ENCODE measurements at places on chromosomes 5 and 9.
A peak's percentile ranks its signal among the peaks of the same experiment; 100 is the strongest.

- no peaks in the 10 kb centered on the region for H3K4me1 ChIP-seq
- DNase-seq: no peak
- H3K4me3 ChIP-seq: no peak overlapping the region
- no peak overlapping the region for H3K27ac ChIP-seq
- H3K27me3 ChIP-seq: no peaks in the 10 kb centered on the region
Measured at GRCh38 chr5:154228696-154229095, 38.2 kb downstream of the GALNT10 start.

DNA sequence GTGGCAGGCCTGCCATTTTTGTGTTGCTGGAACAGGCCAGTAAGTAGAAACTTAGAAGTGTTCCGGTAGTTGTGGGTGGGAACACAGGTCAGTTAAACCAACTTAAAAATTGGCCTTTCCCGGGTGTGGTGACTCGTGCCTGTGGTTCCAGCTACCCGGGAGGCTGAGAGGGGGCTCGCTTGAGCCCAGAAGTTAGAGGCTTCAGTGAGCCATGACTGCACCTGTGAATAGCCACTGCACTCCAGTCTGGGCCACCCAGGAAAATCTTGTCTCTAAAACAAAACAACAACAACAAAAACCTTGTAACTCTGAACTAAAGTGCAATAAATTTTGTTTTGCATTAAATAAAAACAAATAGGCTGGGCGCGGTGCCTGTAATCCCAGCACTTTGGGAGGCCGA, 1.4 kb upstream of the NHP2 start:
- DNase-seq: no peak
- H3K4me3 ChIP-seq: no peak overlapping the region
- H3K4me1 ChIP-seq: peaks cover 30% of the 10 kb centered on the region
- no peaks in the 10 kb centered on the region for H3K27me3 ChIP-seq
- peaks cover 20% of the 10 kb centered on the region for H3K36me3 ChIP-seq
- H3K27ac ChIP-seq: no peak overlapping the region

DNA sequence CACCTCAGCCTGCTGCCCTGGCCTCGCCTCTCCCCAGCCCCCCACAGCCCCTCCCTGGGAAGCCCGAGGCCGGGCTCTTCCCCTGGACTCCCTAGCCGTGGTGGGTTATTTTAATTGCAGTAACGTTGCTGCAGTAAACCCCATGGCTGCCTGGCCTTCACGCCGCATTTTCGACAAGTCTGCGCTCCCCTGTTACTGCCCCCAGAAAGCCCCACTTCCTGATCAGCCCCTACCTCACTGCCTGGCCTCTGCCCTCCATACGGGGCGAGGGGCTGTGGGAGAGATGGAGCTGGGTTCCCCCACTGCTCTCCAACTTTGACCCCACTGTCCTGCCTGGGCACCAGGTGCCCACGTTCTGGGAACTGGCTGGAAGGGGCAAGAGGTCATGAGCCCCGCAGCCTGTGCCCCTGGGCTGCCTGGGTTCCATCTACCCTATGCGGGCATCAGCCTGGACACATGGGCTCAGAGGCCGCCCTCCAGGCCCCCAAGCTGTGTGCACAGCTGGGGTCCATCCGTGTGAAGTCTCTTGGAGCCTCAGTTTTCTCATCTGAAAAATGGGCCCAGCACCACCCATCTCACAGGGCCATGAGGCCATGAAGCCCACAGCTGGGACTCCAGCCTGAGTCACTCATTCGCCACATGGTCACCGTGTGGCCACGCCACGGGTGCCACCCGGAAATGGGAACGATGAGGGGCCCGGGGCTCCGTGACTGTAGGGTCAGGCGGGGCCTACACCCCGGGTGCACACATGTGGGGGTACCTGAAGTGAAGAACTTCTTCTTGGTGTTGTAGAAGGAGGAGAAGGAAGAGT, 11.5 kb downstream of the EGFL7 start:
- H3K4me3 ChIP-seq: no peak overlapping the region
- no peaks in the 10 kb centered on the region for H3K36me3 ChIP-seq

GRCh38 chr5:116778651-116779280, 204.1 kb upstream of the SEMA6A start:
- H3K4me1 ChIP-seq: no peaks in the 10 kb centered on the region
- H3K27me3 ChIP-seq: no peaks in the 10 kb centered on the region
- no peaks in the 10 kb centered on the region for H3K36me3 ChIP-seq

GRCh38 chr5:2181149-2181548, 298.4 kb upstream of the IRX4 start:
- H3K27ac ChIP-seq: no peak overlapping the region
- H3K4me1 ChIP-seq: no peaks in the 10 kb centered on the region
- no peak overlapping the region for H3K4me3 ChIP-seq
- no peaks in the 10 kb centered on the region for H3K36me3 ChIP-seq

GRCh38 chr9:37944266-37944650, 40.3 kb upstream of the SLC25A51 start:
- no peaks in the 10 kb centered on the region for H3K4me1 ChIP-seq
- H3K27ac ChIP-seq: no peak overlapping the region
- no peak overlapping the region for H3K4me3 ChIP-seq
- no peaks in the 10 kb centered on the region for H3K36me3 ChIP-seq

- H3K27me3 ChIP-seq: no peaks in the 10 kb centered on the region
- H3K36me3 ChIP-seq: no peaks in the 10 kb centered on the region
- no peak overlapping the region for H3K4me3 ChIP-seq
- H3K4me1 ChIP-seq: no peaks in the 10 kb centered on the region
- DNase-seq: no peak
- no peak overlapping the region for H3K27ac ChIP-seq
Measured at GRCh38 chr5:62138607-62139006, 167.4 kb upstream of the KIF2A start.

DNA sequence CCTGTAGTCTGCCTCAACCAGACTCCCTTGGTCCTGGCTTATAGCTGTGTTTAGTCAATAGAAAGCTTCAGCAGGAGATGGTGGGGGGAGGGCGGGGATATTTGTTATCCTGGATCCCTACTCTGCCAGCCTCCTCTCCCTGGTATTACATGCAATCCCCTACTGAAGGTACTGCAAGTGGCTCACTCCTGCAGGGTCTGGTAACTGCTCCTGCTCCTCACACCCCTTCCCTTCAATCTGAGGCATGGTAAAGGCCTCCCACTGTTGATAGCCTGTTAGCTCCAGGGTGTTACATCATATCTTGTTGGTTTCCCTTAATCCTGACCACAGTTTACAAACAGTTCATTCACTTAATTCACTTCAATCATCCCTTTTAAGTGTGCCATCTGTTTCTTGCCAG, 137.5 kb downstream of the AP3B1 start:
- H3K27ac ChIP-seq: no peak overlapping the region
- no peak for DNase-seq
- no peaks in the 10 kb centered on the region for H3K27me3 ChIP-seq

GRCh38 chr5:94376672-94377345, 241.6 kb downstream of the KIAA0825 start:
- H3K4me1 ChIP-seq: no peaks in the 10 kb centered on the region
- no peak overlapping the region for H3K27ac ChIP-seq
- no peak for DNase-seq
- no peaks in the 10 kb centered on the region for H3K36me3 ChIP-seq

DNA sequence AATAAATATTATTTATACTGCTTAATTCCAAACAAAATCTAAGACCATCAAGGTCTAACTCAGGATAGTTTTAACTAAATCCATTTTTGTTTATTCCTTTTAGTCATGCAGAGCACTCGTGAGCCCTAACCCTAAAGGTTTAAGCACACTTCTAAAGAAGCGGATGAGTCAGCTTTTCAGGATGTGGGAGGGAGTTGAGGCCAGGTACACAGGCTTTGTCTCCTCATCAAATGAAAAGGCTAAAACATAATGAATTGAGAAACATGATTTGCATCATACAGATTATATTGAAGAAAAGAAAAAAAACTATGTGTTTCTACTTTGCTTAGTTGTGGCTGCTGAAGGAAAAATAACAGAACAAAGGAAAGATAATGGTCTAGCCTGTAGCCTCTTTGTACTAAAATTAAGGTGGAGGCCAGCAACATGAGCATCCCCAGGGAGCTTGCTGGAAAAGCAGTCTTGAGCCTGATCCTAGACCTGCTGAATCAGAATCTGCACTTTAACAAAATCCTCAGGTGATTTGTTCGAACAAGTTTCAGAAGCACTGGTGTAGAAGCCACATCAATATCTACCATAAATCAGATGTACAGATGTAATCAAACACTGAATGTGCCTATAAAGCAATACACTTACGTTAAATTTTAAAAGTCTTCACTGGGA, 21.1 kb upstream of the ISCA1 start:
- H3K27me3 ChIP-seq: no peaks in the 10 kb centered on the region
- H3K36me3 ChIP-seq: peaks cover 88% of the 10 kb centered on the region
- no peak overlapping the region for H3K4me3 ChIP-seq
- H3K4me1 ChIP-seq: peaks cover 9% of the 10 kb centered on the region

DNA sequence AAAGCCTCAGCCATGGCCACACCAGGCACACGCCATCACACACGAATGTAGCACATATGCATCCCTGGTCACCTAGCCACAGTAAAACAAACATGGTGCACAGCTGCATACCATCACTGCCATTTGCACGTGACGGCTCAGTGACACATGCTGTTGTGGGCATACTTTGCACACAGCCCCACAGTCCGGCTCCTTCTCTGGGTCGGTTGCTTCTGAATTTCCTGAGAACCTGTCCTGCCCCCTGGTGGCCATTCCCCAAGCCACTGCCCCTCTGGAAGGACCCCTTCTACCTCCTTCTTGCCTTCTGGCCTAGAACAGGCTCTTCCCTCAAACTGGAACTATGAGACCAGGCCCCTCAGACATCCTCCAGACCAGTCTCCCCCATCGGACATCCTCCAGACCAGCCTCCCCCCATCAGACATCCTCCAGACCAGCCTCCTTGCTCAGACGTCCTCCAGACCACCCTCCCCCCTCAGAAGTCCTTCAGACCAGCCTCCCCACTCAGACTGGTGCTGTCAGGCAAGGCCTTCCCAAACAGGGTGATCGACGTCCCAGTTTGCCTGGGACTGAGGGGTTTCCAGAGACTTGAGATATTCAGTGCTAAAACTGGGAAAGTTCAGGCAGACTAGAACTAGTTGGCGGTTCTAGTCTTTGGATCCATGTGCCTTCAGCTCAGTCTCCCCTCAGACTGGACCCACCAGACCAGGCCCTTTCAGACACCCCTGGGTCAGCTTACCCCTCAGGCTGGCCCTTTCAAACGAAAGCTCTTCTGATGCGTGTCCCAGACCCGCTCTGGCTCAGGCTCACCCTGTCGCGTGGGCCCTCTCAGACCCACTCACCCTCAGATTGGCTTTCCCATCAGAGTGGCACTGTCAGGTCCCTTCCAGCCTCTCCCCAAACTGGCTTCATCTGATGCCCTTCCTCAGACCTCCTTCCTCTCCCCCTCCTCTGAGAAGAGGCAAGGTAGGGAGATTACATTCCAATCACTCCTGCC, 24.3 kb upstream of the ENHO start:
- DNase-seq: peak; percentile 18
- no peaks in the 10 kb centered on the region for H3K4me1 ChIP-seq
- H3K36me3 ChIP-seq: no peaks in the 10 kb centered on the region
- no peak overlapping the region for H3K4me3 ChIP-seq

GRCh38 chr5:39211773-39212172, 7.6 kb downstream of the FYB1 start:
- peak; percentile 35 for DNase-seq
- H3K27me3 ChIP-seq: no peaks in the 10 kb centered on the region
- peak overlapping the region; percentile 25 for H3K4me3 ChIP-seq
- peaks cover 79% of the 10 kb centered on the region for H3K4me1 ChIP-seq
- no peaks in the 10 kb centered on the region for H3K36me3 ChIP-seq

- peak; percentile 28 for DNase-seq
- peak within 1 kb of the TSS; percentile 32 for H3K4me3 ChIP-seq
- peaks cover 10% of the 10 kb centered on the region for H3K27me3 ChIP-seq
Measured at GRCh38 chr5:150155258-150156026, at the start of gene PDGFRB. Gene PDGFRB (minus strand): TSS chr5:150155845. CDS start chr5:150137047, 18,798 bp downstream.

DNA sequence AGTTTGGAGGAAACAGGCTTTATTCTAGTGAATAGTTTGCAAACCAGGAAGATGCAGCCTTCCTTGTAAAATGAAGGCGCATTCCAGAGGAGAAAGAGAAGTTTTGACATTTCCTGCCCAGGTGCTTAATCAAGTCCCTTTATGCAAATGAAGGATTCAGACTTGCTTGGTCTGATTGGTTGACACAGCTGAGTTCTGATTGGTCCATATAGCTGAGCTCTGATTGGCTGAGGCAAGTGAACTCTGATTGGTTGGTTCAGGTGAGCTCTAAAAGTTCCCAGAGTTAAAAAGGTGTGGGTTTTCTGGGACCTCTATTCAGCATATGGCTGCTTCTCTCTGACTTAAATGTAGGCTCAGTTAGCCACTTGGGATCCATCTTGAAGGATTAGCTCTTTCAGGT, 151.0 kb downstream of the CACNA1B start:
- H3K27me3 ChIP-seq: peaks cover 12% of the 10 kb centered on the region
- no peak overlapping the region for H3K27ac ChIP-seq
- DNase-seq: no peak

GRCh38 chr5:71939452-71940230, 167.6 kb upstream of the MAP1B start:
- no peak overlapping the region for H3K27ac ChIP-seq
- peaks cover 5% of the 10 kb centered on the region for H3K27me3 ChIP-seq
- H3K4me1 ChIP-seq: no peaks in the 10 kb centered on the region
- no peaks in the 10 kb centered on the region for H3K36me3 ChIP-seq

DNA sequence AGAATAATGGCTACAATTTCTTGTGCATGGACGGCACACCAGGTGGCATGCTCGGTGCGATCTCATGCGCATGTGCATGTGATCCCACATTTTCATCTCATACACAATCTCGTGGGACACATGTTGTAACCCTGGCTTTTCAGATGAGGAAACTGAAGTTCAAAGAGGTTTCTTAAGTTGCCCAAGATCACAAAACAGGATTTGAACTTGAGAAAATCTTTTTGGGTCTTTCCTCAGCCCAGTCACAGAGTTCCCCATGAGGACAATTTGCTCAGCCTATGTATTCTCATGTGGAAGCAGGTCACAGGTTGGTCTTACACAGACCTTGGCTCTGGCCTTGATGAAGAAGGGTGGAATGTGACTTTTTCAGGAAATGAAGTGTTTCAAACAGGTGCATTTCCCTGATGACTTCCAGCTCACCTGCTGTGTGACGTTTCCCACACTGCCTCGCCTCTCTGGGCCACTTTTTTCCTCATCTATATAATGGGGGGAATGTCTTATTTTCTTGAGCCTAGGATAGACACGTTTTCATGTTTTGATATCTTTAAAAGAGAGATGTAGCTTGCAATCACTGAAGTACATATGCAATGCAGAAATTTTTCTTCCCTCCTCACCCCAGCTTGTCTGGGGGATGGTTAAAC, 7.1 kb upstream of the ORM1 start:
- H3K4me3 ChIP-seq: no peak overlapping the region
- H3K36me3 ChIP-seq: no peaks in the 10 kb centered on the region
- H3K27me3 ChIP-seq: peaks cover 2% of the 10 kb centered on the region
